Stimulated activated CD4-positive, alpha-beta T cell treated with anti-CD3 and anti-CD28 coated beads, Interleukin-1b, Interleukin-23, amount 100 ng/mL, for 4 hours (primary cell): ENCODE measurements at places on chromosomes 1 and 21.

DNA sequence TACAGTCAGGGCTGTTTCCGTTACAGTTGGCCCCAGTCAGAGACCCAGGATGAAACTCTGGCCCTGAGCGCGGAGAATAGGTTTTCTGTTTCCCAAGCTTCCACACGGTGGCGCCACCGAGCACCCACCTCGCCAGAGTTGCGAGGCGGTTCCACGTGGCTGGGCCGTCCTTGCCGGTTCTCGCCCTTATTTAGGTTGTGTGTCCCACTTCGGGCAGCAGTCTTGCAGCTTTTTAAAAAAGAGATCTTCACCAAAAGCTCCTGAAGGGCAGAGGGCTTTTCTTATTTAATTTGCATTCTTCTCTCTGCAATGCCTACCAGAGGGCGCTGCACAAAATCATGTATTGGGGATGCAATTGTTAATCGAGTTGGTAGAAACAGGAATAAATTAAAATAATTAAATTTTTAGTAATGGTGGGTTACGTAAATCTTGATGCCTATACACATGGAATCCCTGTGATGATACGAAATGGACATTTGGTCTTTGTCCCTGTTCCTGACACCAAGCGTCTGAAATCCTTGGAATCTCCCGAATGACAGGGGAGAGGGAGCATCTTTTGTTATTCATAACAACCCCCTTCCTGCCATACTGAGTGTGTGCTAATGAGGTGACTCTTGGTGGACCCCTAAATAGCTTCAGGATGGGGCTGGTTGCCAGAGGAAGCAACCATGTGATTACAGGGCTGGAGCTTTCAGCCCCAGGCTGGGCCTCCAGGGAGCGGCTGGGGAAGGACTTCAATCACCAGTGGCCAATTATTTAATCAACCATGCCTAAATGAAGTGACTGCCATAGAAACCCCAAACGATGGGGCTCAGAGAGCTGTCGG is 5.6 kb upstream of the S100A7 start:
- peak; percentile 60 for DNase-seq

DNA sequence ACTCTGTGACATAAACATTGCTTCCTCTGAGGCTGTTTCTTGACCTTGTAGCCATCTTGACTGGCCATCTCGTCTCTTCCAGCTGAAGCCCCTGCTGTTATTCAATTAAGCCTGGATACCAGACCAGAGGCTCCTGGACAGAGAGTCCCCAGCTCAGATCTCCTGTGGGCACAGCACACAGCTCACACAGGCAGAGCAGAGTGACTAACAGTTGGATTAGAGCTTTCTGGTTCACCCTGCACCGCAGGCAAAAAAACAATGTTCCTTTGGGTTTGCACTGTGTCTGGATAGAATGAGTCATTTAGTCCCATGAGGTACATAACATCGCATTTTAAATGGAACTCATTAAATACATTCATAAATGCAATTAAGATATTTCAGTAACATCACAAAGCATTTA is 33.4 kb upstream of the USH2A start:
- no peak for DNase-seq

GRCh38 chr1:193494368-193494767 is 308.0 kb upstream of the B3GALT2 start:
- no peak for DNase-seq

- no peak for DNase-seq
Observed at GRCh38 chr1:91805311-91805801, 80.6 kb downstream of the TGFBR3 start.

DNA sequence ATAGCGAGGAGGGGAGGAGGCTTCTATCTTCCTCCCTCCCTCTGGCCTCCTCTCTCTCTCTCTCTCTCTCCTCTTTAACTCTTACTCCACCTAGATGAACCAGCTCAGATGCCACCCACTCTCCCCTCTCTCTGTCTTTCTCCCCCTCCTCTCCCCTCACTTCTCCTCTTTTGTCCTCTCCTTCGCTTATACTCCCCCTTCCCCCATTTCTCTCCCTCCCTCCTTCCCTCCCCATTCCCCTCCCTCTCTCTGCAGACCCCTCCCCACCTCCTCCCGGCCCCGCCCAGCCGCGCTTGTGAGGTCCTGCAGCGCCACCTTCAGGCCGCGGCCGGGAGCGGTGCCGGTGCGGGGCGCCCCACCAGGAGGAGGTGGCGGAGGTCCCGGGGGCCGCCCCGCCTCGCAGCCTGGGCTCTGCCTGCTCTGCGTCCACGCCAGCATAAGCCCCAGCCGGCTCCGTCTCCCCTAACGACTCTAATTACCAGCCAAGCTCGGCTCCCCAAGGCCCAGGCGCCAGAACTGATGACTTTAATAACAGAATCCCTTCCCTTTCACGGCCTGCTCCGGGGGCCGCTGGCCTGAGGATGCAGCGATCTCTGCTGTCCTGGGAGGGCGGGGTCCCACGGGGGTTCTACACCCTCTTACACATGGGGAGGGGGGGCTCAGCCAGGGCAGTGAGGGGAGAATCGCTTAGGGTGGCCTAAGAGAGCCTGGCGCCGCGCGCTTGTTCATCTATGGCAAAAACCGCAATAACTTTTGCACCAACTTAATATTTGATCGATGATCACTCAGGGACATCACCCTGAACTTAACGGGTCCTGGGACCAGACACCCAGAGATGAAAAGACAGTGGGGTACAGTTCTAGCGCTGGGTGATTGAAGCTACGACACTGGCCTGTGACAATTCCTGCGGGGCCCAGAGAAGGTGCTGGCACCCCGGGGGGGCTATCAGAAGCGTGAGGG is 637.3 kb downstream of the MATN1 start:
- no peak for DNase-seq

GRCh38 chr1:88523854-88524528 is 160.1 kb upstream of the PKN2 start:
- no peak for DNase-seq

DNA sequence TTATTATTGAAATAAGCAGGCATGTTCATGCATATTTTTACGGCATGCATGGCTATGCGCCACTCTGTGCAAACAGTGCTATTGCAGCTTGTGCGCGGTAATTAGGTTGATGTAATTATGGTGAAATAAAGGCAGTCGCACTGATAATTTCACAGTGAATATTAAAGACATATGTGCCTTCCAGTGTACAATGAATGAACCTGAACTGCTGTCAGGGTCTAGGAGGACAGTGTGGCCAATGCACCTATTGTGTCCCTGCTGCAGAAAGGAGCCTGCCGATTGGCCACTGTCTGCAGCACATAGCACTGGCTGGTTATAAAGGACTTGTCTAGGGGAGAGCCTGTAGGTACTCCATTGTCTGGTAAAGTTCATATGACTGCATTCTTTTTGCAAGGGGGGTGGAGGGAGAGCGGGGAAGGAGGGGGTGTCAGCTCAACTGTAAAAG is 340.4 kb downstream of the USP25 start:
- no peak for DNase-seq

GRCh38 chr1:241787691-241788090 is 60.3 kb upstream of the EXO1 start:
- DNase-seq, result no peak

DNA sequence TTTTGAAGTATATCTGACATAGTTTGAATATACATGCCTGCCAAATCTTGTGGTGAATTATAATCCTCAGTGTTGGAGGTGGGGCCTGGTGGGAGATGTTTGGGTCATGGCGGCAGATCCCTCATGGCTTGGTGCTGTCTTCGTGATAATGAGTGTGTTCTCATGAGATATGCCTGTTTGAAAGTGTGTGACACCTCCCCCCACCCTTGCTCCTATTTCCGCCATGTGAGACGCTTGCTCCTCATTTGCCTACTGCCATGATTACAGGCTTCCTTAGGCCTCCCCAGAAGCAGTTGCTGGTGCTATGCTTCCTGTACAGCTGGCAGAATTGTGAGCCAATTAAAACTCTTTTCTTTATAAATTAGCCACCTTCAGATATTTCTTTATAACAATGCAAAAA is 436.6 kb upstream of the BEND5 start:
- no peak for DNase-seq

GRCh38 chr1:23909412-23909811 is 3.8 kb downstream of the CNR2 start:
- no peak for DNase-seq

GRCh38 chr1:238226810-238227209 is 336.1 kb upstream of the ZP4 start:
- DNase-seq, result no peak

- no peak for DNase-seq
Observed at GRCh38 chr21:35150562-35151226, 101.6 kb upstream of the RUNX1 start.

- DNase-seq, result no peak
Observed at GRCh38 chr1:46112108-46112507, 20.3 kb downstream of the PIK3R3 start.

- peak; percentile 31 for DNase-seq
Observed at GRCh38 chr1:2468041-2468472, 8.0 kb upstream of the PLCH2 start.

GRCh38 chr1:161189036-161189435 is 9.8 kb downstream of the ADAMTS4 start:
- DNase-seq, result no peak

GRCh38 chr1:215958841-215959240 is 391.7 kb downstream of the KCTD3 start:
- no peak for DNase-seq

GRCh38 chr1:153349363-153350320 is 1.0 kb upstream of the PGLYRP4 start:
- no peak for DNase-seq

DNA sequence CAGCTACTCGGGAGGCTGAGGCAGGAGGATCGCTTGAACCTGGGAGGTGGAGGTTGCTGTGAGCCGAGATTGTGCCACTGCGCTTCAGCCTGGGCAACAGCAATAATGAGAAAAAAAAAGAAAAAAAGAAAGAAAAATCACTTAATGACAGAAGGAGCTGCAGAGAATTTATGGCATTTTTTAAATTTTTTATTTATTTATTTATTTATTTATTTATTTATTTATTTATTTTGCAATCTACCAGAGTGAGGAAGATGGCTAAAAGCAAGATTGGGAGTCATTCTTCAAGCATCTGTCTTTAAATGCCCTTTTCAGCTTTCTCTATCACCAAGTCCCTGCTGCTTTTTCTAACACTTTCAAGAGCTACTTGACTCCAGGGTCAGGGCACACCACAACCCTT is 91.7 kb downstream of the WDR4 start:
- DNase-seq, result no peak

- DNase-seq, result no peak
Observed at GRCh38 chr1:46364612-46365011, 24.0 kb downstream of the NSUN4 start.

DNA sequence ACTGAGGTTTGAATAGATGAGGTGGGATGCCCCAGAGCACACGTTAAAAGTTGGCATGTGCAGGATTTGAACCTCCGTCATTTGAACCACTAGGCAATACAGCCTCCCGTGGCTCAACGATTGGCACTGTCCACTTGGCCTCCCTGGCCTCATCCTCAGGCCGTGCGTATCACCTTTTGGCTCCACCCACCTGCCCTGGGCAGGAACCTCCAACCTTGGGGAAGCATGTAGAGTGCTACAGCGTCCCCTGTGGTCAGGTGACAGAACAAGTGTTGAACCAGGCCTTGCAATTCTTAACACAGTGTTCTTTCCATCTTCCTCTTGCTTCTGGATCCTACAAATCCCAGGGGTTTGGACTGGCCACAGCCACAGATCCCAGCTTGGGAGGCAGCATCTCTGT is 112.6 kb downstream of the PAX7 start:
- DNase-seq, result no peak

GRCh38 chr1:232212253-232212652 is 417.7 kb downstream of the SIPA1L2 start:
- DNase-seq, result no peak

DNA sequence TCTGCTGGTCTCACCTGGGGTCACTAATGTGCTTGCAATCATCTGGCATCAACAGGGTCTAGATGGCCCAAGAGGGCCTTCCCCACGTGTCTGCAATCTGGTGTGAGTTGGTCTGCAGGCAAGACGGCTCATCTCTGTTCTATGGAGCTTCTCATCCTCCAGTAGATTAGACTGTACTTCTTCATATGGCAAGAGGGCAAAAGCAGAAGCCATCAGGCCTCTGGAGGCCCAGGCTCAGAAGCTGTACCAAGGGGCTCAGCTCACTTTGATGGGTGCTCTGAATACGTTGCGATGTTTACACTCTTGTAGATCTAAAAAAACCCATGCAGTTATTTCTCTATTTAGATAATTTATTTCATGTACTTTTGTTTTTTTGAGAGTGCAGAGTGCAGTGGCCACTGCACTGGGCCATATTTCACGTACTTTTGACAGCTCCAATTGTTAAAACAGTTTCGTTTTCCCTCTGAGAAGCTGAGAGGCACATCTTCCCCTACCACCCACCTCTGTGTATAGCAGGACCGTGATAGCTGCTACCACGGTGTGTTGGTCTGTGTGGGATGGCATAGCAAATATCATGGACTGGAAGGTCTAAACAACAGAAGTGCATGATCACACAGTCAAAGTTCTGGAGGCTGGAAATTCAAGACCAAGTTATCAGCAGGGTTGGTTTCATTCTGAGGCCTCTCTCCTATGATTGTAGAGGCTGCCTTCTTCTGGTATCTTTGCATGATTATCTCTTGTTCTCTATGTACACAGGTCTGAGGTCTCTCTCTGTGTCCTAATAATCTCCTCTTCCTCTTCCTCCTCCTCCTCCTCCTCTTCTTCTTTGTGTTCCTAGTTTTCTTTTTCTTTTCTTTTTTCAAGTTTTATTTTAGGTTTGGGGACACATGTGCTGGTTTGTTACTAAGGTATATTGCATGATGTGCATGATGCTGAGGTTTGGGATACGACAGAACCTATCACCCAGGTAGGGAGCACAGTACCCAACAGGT is 17.0 kb downstream of the CITED4 start:
- no peak for DNase-seq

DNA sequence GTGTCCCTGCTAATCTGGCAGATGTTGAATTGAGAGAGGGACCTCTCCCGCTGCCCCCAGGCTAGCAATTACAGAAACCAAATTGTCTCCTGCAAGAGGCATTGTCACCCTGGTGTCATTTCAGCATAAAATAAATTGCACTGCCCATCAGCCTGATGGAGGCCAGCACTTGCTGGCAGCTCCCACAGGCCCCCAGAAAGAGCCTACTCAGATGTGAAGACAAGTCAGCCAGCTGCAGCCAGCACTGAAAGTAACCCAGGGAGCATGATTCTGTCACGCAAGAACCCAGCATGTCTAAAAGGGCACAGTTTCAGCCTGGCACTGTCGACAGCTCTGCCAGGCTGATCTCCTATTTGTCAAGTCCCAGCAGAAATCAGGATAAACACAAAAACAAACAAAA is 110.3 kb upstream of the CTTNBP2NL start:
- no peak for DNase-seq

GRCh38 chr1:110176299-110176956 is 26.1 kb downstream of the SLC6A17 start:
- DNase-seq, result no peak

GRCh38 chr1:206612129-206612876 is at the start of gene EIF2D:
Gene EIF2D, minus strand, starts transcription at chr1:206612465. Its CDS starts 123 bp downstream, at chr1:206612342.
- peak; percentile 95 for DNase-seq

GRCh38 chr1:186722711-186723309 is 42.6 kb upstream of the PTGS2 start:
- no peak for DNase-seq

DNA sequence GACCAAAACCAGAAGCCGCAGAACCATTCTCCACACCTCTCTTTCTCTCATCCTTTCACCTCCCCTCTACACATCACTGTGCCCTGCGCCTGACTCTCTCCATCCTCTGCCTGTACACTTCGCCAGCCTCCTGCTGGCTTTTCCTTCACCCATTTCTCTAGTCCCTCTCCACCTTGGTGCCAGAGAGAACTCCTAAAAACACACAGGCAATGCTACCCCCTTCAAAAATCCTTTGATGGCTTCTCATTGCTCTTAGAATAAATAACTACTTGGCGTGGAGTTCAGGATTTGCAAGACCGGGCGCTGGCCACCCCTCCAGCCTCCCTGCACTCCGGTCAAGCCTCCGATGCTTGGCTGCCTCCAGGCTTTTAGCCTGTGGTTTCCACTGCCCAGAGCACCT is 8.6 kb downstream of the CRABP2 start:
- no peak for DNase-seq
